ENCODE measurements at places on chromosomes 7 and 10. TPM values are rescaled to one million over a fixed set of nuclear protein-coding genes. Genes with fewer than 3 reads are reported as not detected.

Gene ELAPOR2
- 25.2 TPM for total RNA-seq

Gene CABCOCO1
- total RNA-seq, result 0.23 TPM

DNA sequence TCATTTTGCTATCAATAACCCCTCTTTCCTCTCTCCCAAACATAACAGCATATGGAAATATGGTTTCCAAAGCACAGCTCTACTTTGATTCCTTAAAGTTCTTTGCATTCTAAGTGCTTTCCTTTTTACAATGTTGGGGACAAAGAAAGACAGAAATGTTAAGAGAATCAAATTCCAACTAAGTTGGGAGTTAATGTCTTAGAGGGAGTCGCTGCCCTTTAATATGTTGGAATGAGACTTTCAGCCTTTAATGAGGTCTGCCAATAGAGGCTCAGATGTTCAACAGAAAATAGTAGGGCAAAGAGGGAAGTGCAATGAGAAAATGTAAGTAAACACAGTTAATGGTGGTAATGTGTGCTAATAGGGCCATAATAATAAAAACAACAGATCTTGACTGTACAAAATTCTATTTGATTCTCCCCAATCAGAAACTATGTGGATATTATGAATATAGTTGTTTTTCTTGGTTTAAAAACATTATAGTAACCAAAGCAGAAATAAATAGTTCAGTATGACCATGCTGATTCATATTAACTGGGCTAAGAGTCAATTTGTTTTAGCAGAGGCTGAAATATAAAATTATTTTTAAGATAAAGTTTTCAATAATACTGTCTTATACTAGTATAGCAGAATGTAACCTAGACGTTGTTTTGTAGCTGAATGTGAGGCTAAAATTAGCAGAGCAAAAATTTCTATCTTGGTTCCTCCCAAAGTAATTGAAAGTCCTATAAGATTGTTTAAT is 10.3 kb downstream of the HYCC1 start:
- no peak for DNase-seq

GRCh38 chr10:86354761-86355540 is 11.6 kb downstream of the GRID1 start:
- no peak for DNase-seq

GRCh38 chr7:106369352-106369751 is 84.6 kb upstream of the NAMPT start:
- DNase-seq, result peak; percentile 74

GRCh38 chr7:8111282-8111960 is 142.8 kb downstream of the GLCCI1 start:
- DNase-seq, result no peak

- peak; percentile 94 for DNase-seq
These were observed 23.8 kb downstream of the PFKP start for GRCh38 chr10:3090914-3091787.

- DNase-seq, result no peak
These were observed 78.2 kb upstream of the CHST15 start for GRCh38 chr10:124171561-124171960.

DNA sequence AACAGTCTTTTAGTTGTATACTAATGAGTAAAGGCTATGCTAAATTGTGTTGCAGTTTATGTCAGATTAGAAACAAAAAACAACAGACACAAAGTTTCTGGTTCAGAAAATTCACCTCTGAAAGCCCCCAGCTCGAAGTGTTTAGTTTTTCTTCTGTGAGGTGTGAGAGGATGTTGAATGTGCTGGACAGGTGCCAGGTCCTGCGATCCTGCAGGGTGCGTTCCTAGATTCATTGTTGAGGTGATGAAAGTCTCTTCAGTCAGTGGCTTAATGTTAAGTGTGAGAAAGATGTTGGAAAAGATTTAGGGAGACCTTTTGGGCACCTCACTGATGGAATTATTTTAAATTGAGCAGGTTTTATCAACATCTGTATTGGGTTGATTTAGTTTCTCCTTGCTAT is 287.3 kb downstream of the SDK1 start:
- no peak for DNase-seq

- no peak for DNase-seq
These were observed 21.9 kb downstream of the ARHGAP22 start for GRCh38 chr10:48582970-48583369.

DNA sequence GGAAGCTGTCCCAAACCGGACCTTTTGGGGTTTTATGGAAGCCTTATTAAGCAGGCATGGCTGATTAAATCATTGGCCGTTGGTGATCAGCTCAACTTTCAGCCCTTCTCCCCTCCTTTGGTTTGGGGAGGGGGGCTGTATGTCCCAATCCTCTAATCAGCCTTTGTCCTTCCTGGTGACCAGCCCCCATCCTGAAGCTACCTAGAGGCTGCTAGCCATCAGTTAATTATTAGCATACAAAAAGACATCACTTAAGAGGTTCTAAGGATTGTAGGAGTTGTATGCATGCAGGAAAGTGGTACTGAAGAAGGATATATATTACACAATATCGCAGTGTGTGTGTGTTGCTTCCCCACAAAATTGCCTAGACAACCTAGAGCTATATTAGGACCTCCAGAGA is 553.3 kb upstream of the FZD8 start:
- no peak for DNase-seq
